ENCODE measurements at places on chromosomes 1 and 21.

DNA sequence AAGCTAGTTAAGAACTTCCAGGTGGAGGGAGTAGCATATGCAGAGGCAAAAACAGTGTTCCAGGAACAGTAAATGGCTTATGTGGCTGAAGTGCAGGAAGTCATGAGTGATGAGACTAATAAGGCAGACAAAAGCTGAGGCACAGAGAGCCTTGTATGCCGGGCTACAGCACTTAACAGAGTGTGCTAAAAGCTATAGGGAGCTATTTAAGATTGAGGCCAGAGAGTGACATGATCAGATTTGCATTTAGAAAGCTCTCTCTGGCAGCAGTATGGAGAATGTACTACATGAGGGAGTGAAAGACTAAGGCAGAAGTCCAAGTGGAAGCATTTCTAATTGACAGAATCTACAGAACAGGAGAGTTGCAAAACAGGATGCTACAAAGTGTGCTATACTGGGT, 38.6 kb downstream of the WASF2 start:
- DNase-seq = no peak

DNA sequence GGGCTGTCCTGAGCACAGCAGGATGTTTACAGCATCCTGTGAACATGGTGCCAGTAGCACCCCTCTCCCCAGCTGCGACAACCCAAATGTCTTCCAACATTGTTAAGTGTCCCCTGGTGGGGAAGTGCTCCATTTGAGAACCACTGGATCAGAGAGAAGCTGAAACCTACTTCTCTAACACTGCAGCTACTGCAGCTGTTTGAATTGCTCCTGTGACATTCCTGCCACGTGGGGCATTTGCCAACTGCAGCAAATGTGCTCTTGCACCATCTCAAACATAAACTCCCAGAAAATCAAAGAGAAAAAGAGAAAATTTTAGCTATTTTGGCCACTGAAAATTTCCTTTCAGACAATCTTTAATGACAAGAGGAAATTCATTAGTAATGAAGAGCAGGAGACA, 11.0 kb downstream of the SLC2A5 start:
- DNase-seq = no peak

- no peak for DNase-seq
Observed at GRCh38 chr1:78676347-78676982, 26.8 kb downstream of the IFI44 start.

GRCh38 chr1:218330043-218330623, 15.0 kb upstream of the TGFB2 start:
- no peak for DNase-seq

DNA sequence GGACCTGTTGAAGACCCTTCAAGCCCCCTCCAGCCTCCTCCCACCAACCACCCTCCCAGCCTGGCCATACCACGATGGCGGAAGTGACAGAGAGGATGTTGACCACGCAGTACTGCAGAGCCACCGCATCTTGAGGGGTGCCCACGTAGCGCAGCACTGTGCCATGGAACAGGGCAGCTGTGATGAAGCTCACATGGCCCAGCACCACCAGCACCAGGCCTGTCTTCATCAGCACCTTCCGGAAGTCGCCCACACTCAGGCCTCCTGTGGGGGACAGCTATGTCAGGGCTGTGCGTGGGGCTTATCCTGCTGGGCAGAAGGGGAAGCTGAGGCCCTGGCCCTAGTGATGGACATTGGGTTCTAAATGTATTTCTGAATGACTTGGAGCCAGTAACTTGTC, 3.1 kb downstream of the TMEM54 start:
- DNase-seq = no peak

- no peak for DNase-seq
Observed at GRCh38 chr1:25533775-25534409, 9.5 kb upstream of the LDLRAP1 start.

DNA sequence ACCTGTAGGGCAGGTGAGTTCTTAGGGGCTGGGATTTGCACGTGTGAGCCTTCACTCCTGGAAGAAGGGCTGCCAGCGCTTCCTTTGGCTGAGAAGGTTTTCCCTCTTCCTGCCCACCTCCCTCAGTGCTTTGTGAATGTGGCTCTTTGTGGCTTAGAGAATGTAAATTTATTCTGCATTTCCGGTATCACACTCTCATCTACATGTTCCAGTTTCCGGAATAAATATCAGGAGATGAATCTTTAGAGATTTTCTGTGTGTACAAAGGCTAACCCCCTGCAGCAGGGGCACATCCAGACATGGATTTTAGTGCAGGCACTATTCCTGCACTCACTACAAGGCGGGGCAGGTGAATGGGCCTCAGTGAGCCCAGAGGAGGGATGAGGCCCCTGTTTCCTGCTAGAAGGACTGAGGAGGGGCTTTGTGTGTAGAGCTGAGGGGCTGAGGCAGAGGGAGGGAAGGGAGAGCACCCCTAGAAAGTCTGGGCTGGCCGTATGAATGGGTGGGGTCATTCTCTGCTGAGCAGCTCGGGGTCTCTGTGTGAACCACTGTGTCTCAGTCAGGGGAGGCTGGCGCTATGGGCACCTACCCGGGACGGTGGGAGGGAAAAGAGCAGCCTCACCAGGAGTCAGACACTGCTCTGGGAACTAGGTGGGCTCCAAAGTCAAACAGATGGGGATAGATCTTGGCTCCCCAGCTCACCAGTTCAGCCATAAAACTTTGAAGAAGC, 207.5 kb downstream of the MATN1 start:
- no peak for DNase-seq

- DNase-seq = no peak
Observed at GRCh38 chr1:5744341-5744740, 247.9 kb downstream of the NPHP4 start.

GRCh38 chr1:231557898-231558707, 29.6 kb downstream of the TSNAX start:
- no peak for DNase-seq

DNA sequence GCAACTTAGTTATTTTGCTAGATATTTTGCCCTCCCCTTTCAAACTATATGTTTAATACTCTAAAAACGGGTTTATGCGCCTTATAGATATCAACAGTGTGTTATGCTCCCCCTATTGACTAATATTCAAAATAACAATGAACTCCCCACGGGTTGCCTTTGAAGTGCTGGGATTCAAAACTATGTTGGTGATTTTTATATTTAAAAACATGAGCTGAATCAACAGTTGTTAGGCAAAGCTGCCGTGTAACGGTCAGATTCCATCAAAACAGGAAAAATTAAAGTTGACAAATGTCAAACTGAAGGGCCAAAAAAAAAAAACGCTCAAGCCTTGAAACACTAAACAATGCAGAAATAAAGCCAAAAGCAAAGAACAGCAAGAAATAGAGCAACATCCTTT, 2.5 kb downstream of the TGFBR3 start:
- DNase-seq = no peak

DNA sequence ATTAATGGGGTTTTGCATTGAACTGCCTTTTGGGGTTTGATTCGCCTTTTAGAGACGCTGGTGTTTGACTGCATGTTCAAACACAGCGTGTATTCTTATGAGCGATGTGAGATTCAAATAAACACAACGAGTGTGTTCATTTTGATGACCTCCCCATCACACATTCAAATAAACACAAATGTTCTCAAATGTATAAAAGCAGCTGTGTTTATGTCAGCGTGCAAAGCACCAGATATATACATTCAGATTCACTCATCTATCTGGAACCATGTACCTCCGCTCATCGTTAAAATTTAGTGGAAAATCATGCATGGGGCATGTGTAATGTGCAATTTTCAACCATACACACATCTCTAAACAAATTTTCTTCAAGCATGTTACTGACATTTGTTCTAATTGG, 21.4 kb upstream of the LMO4 start:
- DNase-seq = no peak

DNA sequence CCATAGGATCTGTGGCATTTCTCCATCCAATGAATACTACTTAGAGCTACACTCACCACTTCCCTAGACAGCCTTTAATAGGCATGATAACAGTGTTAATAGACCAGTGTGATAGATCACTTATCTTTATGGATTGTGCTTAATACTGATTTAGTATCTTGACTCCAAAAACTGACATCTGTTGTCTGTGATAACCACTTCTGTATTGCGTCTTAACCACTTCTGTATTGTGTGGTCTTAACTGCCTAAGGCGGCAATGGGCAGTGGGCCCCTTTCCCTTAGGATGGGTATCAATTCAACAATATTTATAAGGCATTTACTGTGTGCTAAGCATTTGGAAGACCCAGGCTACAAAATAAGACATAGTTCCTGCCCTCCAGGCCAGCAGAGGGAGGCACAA, 32.0 kb upstream of the RCAN3 start:
- DNase-seq = no peak

- DNase-seq = no peak
Observed at GRCh38 chr1:16064536-16065268, 8.7 kb downstream of the FAM131C start.

DNA sequence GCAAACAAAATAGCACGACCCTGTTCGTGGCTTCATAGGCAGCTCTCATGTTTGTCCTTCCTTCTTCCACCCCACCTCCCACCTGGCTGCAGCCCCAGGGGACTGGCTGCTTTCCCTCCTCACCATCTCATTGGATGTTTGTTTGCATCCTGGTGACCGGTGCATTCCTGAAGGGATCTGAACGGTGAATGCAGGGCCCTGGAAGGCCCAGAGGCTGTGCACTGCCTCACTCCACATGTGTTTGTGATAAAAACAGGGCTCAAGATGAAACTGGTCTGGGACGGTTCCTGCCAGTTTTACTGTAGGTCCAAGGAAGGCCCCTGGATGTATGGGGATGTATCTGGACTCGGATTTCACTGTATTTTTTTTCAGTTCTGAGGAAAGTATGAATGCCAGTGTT, 42.8 kb downstream of the CNN3 start:
- no peak for DNase-seq

GRCh38 chr1:202760589-202760988, 47.6 kb downstream of the KDM5B start:
- DNase-seq = no peak

DNA sequence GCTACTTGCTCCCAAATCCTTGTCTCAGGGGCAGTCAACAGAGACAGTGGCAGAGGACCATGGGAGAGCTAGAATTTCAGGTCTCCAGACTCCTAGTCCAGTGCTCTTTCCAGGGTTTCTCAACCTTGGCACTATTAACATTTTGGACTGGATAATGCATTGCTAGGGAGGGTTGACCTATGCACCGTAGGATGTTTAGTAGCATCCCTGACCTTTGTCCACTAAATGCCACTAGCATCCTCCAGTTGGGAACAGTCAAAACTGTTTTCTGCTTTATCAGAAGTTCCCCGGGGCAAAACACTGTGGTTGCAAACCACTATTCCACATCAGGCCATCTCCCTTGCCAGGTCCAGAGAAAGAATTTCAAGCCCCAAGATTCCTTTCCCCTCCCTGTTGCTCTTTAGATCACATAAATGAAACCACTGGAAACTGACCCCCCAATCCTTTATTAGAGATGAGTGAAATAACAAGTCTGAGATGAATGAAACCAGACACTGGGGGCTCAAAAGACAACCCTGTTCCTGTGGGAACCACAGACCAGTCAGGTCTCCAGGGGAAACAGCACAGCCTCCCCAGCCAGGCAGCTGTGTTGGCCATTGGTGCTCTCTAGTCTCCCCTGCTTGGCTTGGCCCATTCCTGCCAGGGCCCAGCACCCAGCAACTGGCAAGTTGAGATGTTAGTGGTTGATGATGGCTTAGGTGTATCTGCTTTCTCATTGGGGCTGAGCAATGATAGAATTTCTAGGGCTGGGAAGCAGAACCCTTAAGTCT, 3.8 kb upstream of the TCEA3 start:
- DNase-seq = no peak

GRCh38 chr1:23553231-23554126, 5.8 kb downstream of the ID3 start:
- DNase-seq = no peak

- DNase-seq = no peak
Observed at GRCh38 chr1:234708700-234709395, 98.9 kb upstream of the IRF2BP2 start.

GRCh38 chr1:119133987-119134386, 6.5 kb downstream of the WARS2 start:
- DNase-seq = no peak

DNA sequence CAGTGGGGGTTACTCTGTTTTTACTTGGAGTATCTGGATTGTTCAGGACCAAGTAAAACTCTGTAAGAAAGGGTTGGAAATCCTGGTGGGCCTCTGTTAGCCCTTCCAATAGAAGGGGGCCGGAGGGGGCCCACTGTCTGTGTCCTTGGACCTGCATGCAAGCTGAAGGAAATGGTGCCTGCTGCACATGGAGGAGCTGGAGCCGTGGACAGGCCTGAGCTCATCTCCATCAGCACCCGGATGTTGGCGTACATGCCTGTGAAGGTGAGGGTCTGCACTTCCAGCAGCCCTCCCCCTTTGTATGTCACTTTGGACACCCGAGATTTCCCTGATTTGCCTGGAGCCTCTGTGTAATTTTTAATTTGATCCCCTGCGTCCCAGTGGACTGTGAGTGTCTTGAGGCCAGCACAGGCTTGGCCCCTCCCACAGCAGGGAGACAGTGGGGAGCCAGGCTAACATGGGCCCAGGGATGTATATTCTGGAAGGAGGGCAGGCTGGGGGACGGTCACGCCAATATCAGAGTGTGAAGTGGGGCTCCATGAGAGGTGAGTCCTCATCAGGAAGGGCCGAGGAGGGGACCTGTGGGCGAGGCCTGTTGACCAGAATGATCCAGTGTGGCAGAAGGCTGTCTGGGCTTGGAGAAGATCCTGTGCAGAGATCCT, 16.8 kb downstream of the GALNT2 start:
- no peak for DNase-seq

- no peak for DNase-seq
Observed at GRCh38 chr1:209231476-209232156, 351.9 kb upstream of the CAMK1G start.

- DNase-seq = no peak
Observed at GRCh38 chr1:218171302-218171893, 113.7 kb upstream of the RRP15 start.

GRCh38 chr1:3711780-3712451, 40.3 kb upstream of the CCDC27 start:
- no peak for DNase-seq

DNA sequence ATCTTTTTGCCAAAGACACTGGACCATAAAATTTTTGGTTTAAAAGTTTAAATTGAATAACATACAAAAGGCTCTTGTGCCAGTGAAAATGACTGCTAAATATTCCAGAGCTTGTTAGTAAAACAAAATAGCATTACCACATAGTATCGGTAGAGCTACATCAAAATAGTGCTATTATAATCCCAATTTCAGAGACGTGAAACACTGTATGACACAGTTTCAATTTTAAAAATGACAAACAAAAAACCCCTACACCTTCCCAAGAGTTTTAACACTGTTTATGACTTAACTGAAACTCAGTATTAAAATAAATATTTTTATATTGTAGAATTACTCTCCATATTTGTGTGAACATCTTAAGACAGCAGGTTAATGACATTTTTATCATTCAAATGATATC, 7.0 kb downstream of the SLC30A1 start:
- no peak for DNase-seq

Measured in SIG-M5 (cell line).